ENCODE measurements at places on chromosomes 16 and 17.

DNA sequence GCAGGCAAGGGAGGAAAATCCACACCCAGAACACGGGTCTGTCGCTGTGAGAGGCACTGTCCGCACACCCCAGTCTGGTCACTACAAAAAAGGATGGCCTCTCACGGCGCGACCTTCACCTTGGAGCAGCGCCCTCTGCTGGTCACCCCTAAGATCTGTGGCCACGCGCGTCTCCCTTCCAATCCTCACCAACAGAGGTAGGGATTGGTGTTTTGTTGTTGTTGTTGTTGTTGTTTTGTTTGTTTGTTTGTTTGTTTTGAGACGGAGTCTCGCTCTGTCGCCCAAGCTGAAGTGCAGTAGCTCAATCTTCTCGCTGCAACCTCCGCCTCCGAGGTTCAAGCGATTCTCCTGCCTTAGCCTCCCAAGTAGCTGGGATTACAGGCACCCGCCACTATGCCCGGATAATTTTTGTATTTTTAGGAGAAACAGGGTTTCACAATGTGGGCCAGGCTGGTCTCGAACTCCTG is 15.0 kb upstream of the C17orf58 start:
- DNase-seq, result no peak

GRCh38 chr16:78664811-78665772 is 565.6 kb downstream of the WWOX start:
- DNase-seq, result no peak

DNA sequence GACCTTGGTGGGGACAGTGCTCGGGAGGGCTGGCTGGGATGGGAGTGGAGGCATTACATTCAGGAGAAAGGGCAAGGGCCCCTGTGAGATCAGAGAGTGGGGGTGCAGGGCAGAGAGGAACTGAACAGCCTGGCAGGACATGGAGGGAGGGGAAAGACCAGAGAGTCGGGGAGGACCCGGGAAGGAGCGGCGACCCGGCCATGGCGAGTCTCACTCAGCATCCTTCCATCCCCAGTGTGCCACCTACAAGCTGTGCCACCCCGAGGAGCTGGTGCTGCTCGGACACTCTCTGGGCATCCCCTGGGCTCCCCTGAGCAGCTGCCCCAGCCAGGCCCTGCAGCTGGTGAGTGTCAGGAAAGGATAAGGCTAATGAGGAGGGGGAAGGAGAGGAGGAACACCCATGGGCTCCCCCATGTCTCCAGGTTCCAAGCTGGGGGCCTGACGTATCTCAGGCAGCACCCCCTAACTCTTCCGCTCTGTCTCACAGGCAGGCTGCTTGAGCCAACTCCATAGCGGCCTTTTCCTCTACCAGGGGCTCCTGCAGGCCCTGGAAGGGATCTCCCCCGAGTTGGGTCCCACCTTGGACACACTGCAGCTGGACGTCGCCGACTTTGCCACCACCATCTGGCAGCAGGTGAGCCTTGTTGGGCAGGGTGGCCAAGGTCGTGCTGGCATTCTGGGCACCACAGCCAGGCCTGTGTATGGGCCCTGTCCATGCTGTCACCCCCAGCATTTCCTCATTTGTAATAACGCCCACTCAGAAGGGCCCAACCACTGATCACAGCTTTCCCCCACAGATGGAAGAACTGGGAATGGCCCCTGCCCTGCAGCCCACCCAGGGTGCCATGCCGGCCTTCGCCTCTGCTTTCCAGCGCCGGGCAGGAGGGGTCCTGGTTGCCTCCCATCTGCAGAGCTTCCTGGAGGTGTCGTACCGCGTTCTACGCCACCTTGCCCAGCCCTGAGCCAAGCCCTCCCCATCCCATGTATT is 1.1 kb downstream of the CSF3 start:
- no peak for DNase-seq

- no peak for DNase-seq
These were observed 47.4 kb downstream of the AXIN2 start for GRCh38 chr17:65514082-65514481.

DNA sequence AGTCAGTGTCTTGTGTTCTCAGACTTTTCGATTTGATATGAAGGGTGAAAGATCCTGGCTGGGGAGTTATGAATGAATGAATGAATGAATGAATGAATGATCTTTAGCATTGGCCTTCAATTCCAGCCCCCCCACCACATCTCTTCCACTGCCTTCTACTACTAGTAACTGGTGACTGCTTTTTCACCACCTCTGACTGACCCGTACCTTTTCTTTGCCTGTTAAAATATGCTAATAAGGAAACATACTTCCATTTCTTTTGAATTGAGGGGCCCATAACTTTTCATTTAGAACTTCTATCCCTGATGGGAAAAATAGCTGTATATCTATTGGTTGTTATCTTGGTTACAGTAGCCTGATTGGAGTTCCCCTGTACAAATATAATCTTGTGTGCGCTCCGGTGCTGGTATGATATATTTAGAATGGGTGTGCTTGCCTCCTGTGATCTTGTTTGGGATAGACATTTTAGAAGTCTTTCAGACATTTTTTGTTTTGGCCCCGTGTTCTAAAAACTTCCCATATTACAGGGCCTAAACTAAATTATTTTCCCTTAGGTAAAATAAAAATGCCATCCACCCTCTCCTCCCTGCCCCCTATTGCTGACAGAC is 3.4 kb downstream of the LYRM1 start:
- no peak for DNase-seq

DNA sequence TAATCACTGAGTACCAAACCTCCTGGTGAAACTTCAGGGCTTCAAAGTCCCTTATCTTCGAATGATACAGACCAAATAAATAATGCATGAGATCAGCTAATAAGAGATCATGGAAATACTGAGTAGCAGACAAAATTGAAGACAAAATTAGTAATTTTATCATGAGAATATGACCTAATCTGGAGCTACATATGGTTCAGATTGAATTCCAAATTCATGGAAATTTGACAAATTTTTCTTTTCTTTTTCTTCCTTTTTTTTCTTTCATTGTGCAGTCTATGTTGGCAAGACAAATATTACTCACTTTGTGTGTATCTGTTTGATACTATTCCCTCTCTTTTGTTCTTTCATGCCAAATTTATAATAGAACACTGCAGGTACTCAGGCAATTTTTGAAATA is 218.1 kb upstream of the KCNJ16 start:
- DNase-seq, result no peak

All from DMS 273 treated with DMSO at 0.1 percent for 48 hours (cell line).